KBM-7 (cell line): ENCODE measurements at places on chromosomes 3 and 15.

- DNase-seq: no peak
These were observed 179.8 kb downstream of the THSD4 start for GRCh38 chr15:71294911-71295602.

- DNase-seq: no peak
These were observed 140.5 kb downstream of the LRRK1 start for GRCh38 chr15:101059381-101060341.

GRCh38 chr3:151124476-151124875 is 39.0 kb downstream of the MED12L start:
- DNase-seq: no peak

DNA sequence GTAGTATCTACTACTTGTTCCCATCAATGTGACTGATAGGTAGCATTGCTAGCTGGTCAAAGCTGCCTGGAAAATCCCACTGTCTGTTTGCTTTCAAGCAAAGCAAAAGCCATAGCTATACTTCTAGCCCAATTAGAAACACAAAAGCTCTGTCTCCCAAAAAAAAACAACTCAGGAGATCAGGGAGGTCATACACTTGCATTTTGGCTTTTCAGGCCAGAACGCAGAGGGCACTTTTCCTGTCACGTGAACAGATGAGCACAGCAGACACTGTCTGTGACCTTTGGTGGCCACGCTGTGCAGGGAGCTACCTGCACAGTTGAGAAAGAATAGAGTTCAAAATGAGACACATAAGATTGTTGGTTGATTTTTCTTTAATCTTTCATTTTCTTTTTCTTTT is 441.7 kb upstream of the PDZRN3 start:
- no peak for DNase-seq

GRCh38 chr3:152870027-152870426 is 35.1 kb downstream of the P2RY1 start:
- peak; percentile 53 for DNase-seq

GRCh38 chr3:128416578-128417211 is 50.0 kb downstream of the DNAJB8 start:
- DNase-seq: peak; percentile 49

DNA sequence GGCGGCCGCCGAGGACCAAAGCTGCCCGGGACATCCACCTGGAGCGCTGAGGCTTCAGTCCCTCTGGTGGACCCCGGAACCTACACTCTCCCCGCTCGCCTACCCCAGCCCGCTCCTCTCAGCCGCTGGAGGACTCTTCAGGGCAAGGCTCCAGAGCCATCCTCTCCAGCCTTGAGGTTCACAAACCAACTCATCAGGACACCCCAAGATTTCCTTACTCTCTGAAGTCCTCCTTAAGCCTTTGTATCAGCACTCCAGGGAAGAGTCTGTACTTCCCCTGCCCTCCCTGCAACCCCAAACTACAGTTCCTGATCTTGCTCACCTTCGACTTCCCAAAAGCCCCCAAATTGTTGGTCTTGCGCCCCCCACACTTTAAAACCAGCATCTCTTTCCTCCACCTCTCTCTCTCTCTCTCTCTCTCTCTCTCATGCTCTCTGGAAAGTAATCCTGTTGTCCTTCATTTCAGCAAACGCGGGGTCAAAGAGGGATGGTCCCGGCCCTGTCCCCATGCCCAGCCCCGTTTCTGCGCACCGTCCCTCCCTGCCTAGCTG is 438 bp downstream of the THBS1 start:
- DNase-seq: no peak

GRCh38 chr15:25545017-25545416 is 106.2 kb upstream of the UBE3A start:
- DNase-seq: no peak

- DNase-seq: no peak
These were observed 57.5 kb upstream of the EPHB1 start for GRCh38 chr3:134737516-134737915.

DNA sequence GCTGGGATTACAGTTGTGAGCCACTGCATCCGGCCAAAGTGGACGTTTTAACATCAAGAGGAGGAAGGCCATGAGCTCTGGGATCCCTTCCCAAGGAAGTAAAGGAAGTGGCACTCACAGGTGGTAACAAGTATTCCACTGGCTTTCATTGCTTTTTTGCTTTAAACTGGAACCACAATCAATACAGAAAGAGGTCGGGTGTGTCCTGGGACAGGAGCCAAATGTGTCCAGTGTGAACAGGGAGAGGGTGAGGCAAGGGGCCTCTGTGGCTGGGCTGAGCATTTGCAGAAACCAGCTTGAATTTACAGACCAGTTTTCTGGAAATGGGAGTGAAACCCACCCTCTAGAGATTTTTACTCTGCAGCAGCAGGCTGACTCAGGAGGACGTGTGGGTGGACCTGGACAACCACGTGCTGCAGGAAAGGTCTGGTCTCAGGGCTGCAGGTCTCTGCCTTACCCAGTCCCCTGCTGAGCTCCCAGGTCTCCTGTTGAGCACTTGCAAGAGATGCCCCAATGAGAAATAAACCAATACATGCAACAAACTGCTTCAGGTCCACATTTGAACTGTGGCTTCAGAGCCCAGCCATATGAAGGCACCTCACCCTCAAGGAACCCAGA is 42.8 kb upstream of the TMEM115 start:
- no peak for DNase-seq

GRCh38 chr3:8903191-8903590 is 60.1 kb downstream of the RAD18 start:
- DNase-seq: no peak

DNA sequence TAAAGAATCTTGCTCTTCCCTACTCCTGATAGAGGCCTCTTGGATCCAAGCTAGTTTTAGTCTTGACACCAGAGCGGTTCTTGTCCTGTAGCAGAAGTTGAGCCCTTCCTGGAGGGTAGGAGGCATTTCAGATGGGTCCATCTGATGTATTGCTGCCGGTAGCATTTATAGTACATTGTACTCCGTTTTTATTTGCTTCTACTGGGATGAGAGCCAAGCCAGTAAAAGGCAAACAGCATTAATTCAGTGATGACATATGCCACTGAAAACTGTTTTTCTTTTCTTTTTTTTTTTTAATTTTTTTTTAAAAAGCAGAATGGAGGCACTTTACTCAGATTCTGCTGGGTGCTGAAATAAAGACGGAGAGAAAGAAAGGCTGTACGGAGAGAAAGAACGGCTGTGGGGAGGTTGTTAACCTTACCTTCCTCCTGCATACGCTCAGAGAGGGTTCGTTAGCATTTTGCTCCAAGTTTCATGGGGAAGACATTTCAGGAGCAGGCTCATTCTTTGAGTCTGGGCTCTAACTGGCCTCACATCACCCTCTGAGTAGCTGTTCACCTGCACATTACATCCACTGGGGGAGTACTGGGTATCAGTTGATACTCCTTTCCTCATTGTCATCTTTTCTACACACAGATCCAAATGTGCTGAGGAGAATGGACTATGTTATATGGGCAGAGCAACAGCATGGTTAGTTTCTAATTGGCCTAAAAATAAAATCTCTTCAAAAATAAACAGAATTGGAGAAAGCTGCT is 161.5 kb downstream of the FEZF2 start:
- DNase-seq: no peak

DNA sequence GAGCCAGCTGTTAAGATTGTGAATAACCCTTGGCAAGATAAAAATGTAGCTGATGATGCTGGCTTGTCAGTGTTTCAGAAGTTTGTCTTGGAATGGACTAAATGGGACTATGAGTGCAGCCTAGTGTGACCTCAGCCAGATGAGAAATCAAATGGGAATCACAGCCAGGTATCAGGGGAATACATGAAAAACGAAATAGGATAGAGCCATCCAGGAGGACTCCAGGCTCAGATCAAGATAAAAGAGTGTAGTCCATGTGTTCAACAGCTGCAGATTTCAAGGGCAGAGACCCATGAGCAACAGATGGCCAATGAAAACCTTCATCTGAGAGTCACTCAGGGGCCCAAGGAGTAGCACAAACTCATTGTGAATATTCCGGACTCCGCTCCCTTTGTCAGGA is 1080.9 kb upstream of the CADM2 start:
- no peak for DNase-seq

GRCh38 chr3:87228316-87228715 is 1.2 kb downstream of the CHMP2B start:
- no peak for DNase-seq
